ENCODE measurements at places on chromosomes 4 and X.

GRCh38 chrX:9535101-9535500 is 70.2 kb downstream of the TBL1X start:
- DNase-seq = no peak

- no peak for DNase-seq
Measured at GRCh38 chr4:183831026-183831446, 74.1 kb upstream of the STOX2 start.

DNA sequence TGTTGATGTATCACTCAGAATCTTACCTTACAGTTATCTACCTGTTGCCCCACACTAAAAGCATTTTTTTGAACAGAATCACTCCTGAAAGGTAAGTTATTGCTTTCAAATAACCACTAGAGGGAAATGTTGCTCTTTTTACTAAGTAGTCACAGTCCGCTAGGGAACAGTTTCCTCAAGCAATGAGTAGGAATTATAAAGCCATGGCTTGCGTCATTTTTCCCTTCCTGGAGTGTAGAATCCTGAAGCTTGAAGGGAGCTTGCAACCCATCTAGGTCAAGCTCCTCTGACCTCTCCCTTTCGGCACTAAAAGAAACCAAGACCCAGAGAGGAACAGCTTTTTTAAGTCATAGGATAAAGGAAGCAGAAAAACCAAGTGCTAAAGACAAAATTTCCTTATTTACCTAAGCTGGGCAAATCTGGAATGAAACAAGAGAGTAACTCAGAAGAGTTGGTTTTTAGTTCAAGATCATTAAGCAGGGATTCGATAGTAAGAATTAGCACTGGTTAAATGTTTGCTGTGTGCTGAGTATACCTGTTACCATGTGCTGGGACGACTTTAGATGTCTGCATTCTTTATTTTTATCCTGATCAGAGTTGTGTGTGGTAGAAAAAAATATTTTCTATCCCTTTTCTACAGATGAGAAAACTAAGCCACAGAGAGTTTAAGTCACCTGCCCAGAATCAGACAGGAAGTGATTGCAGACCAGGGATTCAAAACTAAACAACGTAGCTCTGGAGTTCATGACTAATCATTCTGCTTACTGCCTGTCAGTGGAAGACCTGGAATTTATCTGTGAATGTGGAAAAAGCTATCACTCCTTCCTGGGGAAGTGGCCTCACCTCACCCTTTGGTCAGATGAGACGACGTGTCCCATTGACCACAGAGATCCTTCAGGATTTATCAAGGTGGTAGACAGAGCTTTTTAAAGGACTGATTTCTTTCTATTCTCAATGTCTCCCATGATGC is 631.5 kb downstream of the RAB28 start:
- DNase-seq = no peak

- no peak for DNase-seq
Measured at GRCh38 chrX:39736216-39737211, 361.2 kb downstream of the BCOR start.

DNA sequence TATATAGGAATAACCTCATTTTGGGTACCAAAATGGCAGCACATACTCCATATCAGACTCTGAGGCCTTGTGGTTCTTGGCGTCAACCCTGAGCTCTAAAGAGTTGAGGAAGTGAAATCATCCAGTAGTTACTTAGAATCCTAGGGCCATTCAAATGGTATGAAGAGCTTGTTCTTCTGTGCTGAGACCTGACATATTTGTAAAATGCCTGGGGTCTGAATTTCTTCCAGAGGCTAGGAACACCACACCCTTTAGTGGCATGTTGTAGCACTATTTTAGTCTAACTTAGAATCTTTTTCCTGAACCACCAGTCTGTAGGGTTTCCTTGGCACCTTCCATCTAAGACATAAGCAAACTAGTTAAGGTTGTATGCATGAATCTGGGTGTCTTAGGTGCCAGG is 18.1 kb upstream of the GDPD2 start:
- DNase-seq = no peak

DNA sequence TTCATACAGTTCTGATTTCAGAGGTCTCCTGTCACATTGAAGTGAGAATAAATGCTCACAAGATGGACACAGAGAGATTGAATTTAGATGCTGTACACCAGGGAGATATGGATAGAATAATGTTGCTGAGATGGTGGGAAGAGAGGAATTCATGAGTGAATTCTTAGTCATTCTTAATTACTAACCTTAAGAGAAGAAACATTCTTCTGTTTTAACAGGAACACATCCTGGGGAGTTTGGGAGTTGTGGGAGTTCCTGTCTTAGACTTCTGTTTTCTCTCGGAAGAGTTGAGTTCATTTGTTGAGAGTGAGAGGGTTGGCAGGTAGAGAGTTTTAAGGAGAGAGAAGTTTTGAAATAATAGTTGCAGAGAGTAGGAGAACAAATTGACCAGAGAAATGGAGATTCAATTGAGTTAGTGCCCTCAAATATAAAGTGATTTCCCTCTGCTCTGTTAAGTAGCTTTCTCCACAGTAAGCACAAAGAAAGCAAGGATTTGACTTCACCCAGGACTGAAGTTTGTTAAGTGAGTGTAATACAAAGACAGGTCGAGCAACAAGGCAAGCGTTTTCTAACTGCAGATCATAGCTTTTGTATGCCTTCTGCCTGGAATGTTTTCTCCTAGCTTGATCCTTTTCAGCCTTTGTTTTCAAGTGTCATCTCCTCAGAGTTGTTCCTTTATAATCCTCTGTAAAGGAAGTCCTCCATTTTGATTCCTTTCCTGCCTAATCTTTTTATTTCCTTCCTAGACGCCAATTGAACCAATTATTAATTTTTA is 205.9 kb downstream of the RAPGEF2 start:
- DNase-seq = no peak

- DNase-seq = no peak
Measured at GRCh38 chr4:25638806-25639205, 16.8 kb upstream of the SLC34A2 start.

- DNase-seq = no peak
Measured at GRCh38 chrX:96314985-96315384, 369.7 kb upstream of the DIAPH2 start.

DNA sequence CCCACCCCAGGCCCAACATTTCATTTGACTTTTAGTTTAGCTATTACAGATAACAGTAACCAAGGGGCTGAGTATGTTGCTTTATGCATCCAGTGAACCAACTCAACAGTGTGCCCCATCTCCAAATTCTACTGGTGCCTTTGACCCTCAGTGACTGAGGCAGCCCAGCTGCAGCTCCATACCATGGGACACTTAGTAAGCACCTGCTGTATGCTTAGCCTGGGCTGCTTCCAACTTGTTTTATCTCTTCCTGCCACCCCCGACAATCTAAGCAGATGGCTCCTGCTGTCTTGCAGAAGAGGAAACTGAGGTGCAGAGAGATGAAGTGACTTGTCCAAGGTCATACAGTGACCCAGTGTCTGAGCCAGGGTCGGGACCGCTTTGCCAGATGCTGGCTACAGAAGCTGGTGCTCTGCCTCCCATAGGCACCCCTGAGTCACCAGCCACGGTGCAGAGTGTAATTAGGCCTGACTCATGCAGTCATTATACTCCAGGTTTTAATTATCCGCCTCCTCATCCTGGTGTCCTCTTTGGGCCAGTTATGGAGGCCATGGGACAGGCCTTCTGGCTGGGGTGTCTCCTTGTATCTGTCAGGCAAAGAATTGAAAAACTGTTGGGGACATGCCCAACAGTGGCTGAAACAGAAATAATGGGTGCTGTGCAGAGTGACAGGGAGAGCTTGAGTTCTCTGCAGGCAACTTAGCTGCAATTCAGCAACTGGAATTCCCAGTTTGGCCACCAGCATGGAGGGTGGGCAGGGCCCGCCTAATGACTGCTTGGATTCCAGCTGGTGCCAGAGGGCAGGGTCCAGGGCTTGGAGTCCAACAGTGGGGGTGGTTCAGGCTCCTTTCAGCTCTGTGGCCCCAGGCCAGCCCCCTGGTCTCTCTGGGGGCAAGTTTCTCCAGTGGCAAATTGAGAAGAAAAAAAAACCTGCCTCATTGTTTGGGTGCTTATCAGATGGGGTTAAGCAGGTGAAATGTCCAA is 8.2 kb upstream of the GPR78 start:
- DNase-seq = no peak

GRCh38 chr4:113645771-113646441 is 115.6 kb downstream of the CAMK2D start:
- DNase-seq = no peak

DNA sequence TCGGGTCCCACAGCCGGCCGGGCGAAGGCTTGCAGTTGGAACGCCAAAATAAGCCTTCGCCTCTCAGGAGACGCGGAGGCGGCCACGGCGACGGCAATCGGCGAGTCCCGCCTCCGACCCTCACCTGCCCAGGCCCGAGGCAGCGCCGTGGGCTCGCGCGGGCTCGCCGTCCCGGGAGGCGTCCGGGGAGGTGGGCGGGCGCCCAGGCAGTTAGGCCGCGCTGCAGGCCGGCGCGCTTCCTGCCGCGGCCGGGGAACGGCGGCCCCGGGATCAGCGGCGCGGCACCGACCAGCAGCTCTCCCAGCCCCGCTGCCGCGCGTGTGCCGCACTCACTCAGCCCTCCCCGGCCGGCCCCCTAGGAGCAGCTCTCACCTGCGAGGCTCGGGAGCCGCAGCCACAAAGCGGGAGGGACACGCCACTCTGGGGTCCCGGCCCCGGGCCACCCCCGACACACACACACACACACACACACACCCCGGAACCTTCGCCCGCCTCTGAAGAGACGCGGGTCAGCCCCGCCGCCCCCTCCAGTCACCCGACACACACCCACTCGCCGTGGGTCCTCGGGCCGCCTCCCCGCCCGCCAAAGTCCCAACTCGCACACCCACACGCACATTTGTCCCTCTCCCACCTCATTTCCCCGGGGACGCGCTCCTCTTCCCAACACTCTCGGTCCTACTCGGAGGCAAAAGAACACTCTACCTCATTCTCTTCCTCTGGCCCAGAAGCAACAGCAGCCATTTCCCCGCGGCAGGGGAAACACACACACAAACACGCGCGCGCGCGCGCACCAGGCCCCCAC is at the start of gene CNOT6L:
CNOT6L (minus strand) TSS at position 767 of the 802 bp plus-strand sequence; CDS start at position 707, 60 bp downstream.
- peak; percentile 66 for DNase-seq

DNA sequence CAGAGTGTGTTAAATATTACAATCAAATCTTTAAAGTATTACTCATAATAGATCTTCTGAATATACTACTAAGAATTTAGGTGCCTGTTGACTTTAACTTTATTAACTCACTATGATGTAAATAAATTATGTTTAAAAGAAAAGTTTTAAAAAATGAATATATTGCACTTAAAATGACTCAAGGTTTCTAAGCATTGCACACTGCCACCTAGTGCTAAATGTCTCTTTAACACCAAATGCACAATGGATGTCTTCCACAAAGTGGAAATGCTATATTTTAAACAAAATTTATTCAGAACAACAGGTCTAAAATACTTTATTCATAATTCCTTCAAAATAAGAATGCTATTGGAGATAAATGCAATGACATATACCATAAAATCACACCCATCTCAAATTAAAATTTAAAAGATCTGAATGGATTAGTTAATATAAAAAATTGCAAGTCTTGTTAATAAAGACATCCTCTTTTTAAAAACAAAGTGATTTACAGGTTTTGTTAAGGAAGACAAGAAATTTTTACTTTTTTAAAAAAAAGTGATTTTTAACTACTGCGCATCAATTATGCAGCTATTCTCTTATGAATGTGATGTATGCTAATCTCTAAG is 5.5 kb downstream of the INPP4B start:
- DNase-seq = no peak

DNA sequence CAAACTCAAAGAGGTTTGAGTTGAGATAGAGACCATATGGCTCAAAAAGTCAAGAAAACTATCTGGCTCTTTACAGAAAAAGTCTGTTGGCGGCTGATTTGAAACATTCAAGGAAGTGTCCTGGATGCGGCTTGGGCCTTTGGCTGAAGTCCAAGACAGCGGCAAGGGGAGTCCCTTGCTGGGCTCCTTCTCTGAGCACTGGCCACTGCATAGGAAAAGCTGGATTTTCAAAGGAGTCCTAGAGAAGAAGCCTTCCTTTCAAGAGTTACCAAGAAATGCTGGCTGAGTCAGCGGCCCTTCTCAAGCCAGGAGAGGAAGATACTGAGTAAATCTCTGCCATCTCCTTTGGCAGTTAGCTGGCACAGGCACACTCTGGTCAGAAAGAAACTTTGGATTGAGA is 12.1 kb downstream of the APLN start:
- DNase-seq = no peak

DNA sequence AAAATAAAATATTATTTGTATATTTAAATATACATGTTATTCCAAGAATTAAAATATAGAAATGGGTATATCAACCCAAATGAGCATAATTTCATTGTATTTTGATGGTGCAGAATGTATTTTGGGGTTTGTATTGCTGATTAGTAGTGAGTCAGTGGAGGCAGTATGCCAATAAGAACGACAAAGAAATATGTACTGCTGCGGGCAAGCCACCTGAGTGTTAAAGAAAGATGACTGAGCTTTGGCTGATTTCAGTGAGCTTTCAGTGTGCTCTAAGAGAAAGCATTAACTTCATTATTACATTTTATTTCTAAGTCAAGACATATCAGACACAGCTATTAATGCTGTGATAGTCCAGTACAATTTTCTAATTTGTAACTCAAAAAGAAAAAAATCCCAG is 297.8 kb downstream of the ANK2 start:
- no peak for DNase-seq

DNA sequence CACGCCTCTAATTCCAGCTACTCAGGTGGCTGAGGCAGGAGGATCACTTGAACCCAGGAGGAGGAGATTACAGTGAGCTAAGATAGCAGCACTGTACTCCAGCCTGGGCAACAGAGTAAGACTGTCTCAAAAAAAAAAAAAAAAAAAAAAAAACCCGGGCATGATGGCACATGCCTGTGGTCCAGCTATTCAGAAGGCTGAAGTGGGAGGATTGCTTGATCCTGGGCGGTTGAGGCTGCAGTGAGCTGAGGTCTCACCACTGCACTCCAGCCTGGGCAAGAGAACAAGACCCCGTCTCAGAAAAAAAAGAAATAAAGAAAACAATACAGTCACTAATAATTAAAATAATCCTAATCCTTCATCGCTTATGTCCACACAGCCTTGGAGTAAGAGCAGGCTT is 68.1 kb downstream of the APBB2 start:
- DNase-seq = no peak

GRCh38 chrX:110987292-110987691 is 108.7 kb upstream of the PAK3 start:
- no peak for DNase-seq

Data from activated CD4-positive, alpha-beta T cell treated with anti-CD3 and anti-CD28 coated beads, Interleukin-2, amount 50 U/mL, for 24 hours (primary cell).